ENCODE measurements at places on chromosomes 12 and 14. TPM values are rescaled to one million over a fixed set of nuclear protein-coding genes. Genes with fewer than 3 reads are reported as not detected.
A peak's percentile ranks its signal among the peaks of the same experiment; 100 is the strongest.

GRCh38 chr12:120089796-120090195 is 26.8 kb downstream of the RAB35 start:
- no peak overlapping the region for H3K4me3 ChIP-seq
- no peak for DNase-seq
- peaks cover 24% of the 10 kb centered on the region for H3K4me1 ChIP-seq
- H3K27me3 ChIP-seq, result no peaks in the 10 kb centered on the region

Gene ANKS1B
- total RNA-seq, result 14.0 TPM

Gene ANO4
- 0.63 TPM for total RNA-seq

GRCh38 chr12:3342051-3342450 is 149.0 kb upstream of the PRMT8 start:
- no peaks in the 10 kb centered on the region for H3K36me3 ChIP-seq
- no peak for DNase-seq
- H3K4me1 ChIP-seq, result no peaks in the 10 kb centered on the region
- no peaks in the 10 kb centered on the region for H3K27me3 ChIP-seq
- H3K27ac ChIP-seq, result no peak overlapping the region

- H3K36me3 ChIP-seq, result no peaks in the 10 kb centered on the region
- H3K27me3 ChIP-seq, result no peaks in the 10 kb centered on the region
- H3K4me3 ChIP-seq, result no peak overlapping the region
- H3K27ac ChIP-seq, result no peak overlapping the region
Observed at GRCh38 chr12:59491877-59492276, 104.0 kb upstream of the SLC16A7 start.

DNA sequence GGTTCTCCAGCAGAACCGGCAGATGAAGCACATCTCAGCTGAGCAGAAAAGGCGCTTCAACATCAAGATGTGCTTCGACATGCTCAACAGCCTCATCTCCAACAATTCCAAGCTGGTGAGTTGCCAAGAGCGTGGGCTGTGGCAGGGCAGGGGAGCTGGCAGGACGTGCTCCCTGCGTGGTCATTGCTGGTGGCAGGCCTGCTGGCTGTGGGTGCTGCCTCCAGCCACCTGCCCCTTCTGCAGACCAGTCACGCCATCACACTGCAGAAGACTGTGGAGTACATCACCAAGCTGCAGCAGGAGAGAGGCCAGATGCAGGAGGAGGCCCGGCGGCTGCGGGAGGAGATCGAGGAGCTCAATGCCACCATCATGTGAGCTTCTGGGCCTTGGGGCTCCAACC is 35.8 kb downstream of the IL31 start:
- H3K36me3 ChIP-seq, result peaks cover 29% of the 10 kb centered on the region
- no peak for DNase-seq
- H3K4me1 ChIP-seq, result no peaks in the 10 kb centered on the region

GRCh38 chr12:49854976-49855375 is 12.1 kb upstream of the BCDIN3D start:
- DNase-seq, result no peak
- H3K4me1 ChIP-seq, result no peaks in the 10 kb centered on the region
- H3K4me3 ChIP-seq, result no peak overlapping the region
- H3K36me3 ChIP-seq, result no peaks in the 10 kb centered on the region
- no peak overlapping the region for H3K27ac ChIP-seq
- peaks cover 5% of the 10 kb centered on the region for H3K27me3 ChIP-seq

GRCh38 chr12:47876440-47876960 is 28.3 kb downstream of the VDR start:
- no peaks in the 10 kb centered on the region for H3K36me3 ChIP-seq
- H3K4me1 ChIP-seq, result no peaks in the 10 kb centered on the region
- no peak overlapping the region for H3K27ac ChIP-seq
- no peak overlapping the region for H3K4me3 ChIP-seq

Gene DIO2
- total RNA-seq, result 5.9 TPM

Gene NPFF
- total RNA-seq, result not detected

Gene FAM90A1
- total RNA-seq, result not detected

DNA sequence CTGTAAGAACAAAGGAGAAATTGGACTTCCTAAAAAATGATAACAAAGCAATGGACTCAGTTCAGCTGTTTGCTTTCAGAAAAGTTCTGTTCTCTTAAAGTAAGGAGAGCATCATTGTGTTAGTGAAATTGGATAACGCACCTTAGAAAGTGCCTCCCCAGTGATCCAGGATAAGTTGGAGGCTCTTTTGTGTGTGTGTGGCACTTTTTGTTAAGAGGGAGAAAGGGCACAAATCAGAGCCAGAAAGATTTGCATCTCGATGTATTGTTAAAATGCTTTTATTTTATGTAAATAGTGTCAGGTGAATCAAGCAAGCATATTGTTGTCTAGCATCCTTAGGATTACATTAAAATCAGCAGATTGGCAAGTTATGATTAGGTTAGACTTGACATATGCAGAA is 2.1 kb downstream of the STK38L start:
- no peaks in the 10 kb centered on the region for H3K4me1 ChIP-seq
- H3K36me3 ChIP-seq, result no peaks in the 10 kb centered on the region
- H3K4me3 ChIP-seq, result peak overlapping the region; percentile 88
- no peaks in the 10 kb centered on the region for H3K27me3 ChIP-seq

DNA sequence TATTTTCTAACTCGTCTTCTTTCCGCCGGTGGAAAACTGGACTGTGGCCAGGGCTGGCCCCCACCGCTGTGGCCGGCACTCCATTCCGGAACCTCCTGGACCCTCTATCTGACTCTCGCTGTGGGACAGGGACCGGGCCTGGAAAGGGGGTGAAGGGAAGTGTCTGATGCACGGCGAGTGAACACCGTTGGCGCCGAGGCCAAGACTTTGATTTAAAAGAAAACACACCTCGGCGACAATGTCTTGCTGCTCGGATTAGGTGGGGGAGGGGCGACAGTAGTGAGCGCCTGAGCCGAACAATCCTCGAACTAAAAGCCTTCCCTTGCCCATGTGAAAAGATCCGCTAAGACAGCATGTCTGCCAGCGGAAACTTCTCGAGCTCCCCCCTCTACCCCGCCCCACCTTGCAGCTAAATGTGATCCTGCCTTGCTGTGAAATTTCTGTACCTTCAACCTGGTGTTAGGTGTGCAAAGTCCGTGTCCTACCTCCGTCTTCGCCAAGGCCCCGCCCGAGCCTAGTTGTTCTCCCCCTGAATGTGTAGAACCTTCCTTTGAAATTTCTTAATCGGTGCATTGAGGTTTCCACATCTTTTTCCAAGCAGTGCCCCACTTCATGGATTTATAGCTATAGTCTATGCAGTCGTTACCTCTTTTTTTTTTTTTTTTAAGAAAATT is 862 bp upstream of the HOTAIR start:
- no peaks in the 10 kb centered on the region for H3K27me3 ChIP-seq
- H3K27ac ChIP-seq, result no peak overlapping the region
- no peak for DNase-seq
- H3K4me3 ChIP-seq, result no peak overlapping the region

GRCh38 chr12:95633732-95634465 is 82.6 kb upstream of the USP44 start:
- no peak overlapping the region for H3K27ac ChIP-seq
- H3K4me3 ChIP-seq, result no peak overlapping the region
- no peaks in the 10 kb centered on the region for H3K27me3 ChIP-seq
- H3K36me3 ChIP-seq, result no peaks in the 10 kb centered on the region
- peaks cover 19% of the 10 kb centered on the region for H3K4me1 ChIP-seq

Gene CLEC4C
- total RNA-seq, result not detected

DNA sequence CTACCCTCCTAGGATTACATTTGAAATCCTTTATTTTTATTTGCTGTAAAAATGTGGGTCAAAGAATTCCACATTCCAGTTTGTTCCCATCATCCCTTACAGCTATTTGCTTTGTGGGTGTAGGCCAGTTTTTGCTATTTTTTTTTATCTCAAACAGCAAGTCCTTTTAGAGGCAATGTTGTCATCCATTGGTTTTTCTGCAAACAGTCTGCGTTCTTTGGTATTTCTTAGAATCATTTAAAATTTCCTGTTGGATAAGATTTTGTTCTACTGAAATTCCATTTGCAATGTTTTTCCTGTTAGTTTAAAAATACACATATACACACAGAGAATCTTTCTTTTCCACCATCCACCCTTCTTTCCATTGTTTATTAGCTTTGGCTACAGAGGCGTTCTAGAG is 53.3 kb upstream of the STK38L start:
- no peaks in the 10 kb centered on the region for H3K36me3 ChIP-seq
- H3K4me3 ChIP-seq, result no peak overlapping the region
- peaks cover 58% of the 10 kb centered on the region for H3K4me1 ChIP-seq
- H3K27ac ChIP-seq, result no peak overlapping the region
- no peak for DNase-seq

DNA sequence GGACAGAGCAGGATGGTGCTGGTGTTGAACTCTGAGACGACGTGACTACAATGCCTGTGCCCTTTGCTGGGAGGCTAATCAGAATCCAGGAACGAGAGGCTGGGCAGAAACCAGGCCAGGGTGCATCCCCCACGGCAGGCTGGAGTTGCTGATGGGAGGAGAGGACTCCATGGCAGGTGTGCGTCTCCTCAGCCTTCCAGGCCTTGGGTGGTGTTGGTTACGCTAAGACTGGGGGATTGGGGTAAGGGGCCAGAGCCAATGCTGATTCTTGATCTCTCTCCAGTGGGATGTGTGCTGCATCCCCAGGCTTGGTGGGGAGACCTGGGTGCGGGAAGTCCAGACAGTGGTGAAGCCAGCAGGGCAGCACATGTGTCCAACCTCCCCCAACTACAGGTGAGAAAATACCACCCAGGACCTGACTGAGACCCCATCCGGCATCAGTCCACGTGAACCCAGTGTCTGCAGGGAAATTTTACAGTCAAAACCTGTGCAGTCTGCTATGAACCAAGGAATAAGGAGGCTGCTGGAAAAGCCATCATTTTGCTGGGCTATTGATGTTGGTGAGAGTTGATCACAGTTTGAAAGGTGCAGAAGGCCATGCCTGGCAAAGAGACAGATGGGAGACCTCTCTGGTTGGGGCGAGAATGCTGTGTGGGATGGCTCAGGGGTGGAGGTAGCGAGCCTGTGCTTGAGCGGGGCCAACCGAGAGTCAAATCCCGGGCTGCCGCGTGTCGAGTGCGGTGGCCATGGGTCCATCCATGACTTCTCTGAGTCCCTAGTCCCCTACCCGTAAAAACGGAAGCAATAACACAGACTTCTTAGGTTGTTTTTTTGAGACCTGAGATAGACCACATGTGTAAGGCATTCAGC is 89.8 kb downstream of the NTF3 start:
- no peaks in the 10 kb centered on the region for H3K4me1 ChIP-seq
- no peak for DNase-seq
- no peaks in the 10 kb centered on the region for H3K36me3 ChIP-seq
- no peak overlapping the region for H3K27ac ChIP-seq

GRCh38 chr14:74763803-74764531 is 851 bp downstream of the YLPM1 start:
- H3K36me3 ChIP-seq, result no peaks in the 10 kb centered on the region
- no peak for DNase-seq
- no peaks in the 10 kb centered on the region for H3K27me3 ChIP-seq
- H3K4me1 ChIP-seq, result no peaks in the 10 kb centered on the region

- H3K27ac ChIP-seq, result no peak overlapping the region
- no peak for DNase-seq
- no peaks in the 10 kb centered on the region for H3K36me3 ChIP-seq
- peaks cover 31% of the 10 kb centered on the region for H3K4me1 ChIP-seq
- peaks cover 17% of the 10 kb centered on the region for H3K27me3 ChIP-seq
Observed at GRCh38 chr14:74243051-74243450, 3.8 kb downstream of the VSX2 start.

GRCh38 chr12:89179983-89180382 is 172.3 kb downstream of the DUSP6 start:
- H3K4me3 ChIP-seq, result no peak overlapping the region
- no peaks in the 10 kb centered on the region for H3K27me3 ChIP-seq
- H3K27ac ChIP-seq, result no peak overlapping the region
- DNase-seq, result no peak
- H3K4me1 ChIP-seq, result no peaks in the 10 kb centered on the region

Gene SERPINA10
- total RNA-seq, result not detected

Gene TBX3
- 13.5 TPM for total RNA-seq

Gene UBR7
- 20.2 TPM for total RNA-seq

DNA sequence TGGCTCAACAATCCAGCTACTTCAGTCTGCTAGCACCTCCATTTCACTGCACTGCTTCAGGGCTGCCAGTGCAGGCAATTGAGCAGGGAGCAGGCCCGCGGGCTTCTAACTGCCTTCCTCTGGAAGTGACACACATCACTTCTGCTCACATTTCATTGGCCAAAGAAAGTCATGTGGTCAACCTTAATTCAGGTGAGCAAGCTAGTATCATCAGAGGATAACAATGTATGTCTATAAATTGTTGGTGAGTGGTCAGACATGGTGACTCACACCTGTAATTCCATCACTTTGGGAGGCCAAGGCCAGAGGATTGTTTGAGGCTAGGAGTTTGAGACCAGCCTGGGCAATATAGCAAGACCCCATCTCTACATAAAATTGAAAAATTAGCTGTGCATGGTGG is 22.3 kb upstream of the CHGA start:
- no peak overlapping the region for H3K4me3 ChIP-seq
- H3K4me1 ChIP-seq, result no peaks in the 10 kb centered on the region
- no peaks in the 10 kb centered on the region for H3K36me3 ChIP-seq
- no peak for DNase-seq
- no peak overlapping the region for H3K27ac ChIP-seq
- H3K27me3 ChIP-seq, result no peaks in the 10 kb centered on the region

GRCh38 chr12:68971404-68971803 is 38.4 kb upstream of the CPM start:
- H3K4me1 ChIP-seq, result no peaks in the 10 kb centered on the region
- no peak for DNase-seq
- no peak overlapping the region for H3K27ac ChIP-seq
- H3K36me3 ChIP-seq, result no peaks in the 10 kb centered on the region
- no peaks in the 10 kb centered on the region for H3K27me3 ChIP-seq

DNA sequence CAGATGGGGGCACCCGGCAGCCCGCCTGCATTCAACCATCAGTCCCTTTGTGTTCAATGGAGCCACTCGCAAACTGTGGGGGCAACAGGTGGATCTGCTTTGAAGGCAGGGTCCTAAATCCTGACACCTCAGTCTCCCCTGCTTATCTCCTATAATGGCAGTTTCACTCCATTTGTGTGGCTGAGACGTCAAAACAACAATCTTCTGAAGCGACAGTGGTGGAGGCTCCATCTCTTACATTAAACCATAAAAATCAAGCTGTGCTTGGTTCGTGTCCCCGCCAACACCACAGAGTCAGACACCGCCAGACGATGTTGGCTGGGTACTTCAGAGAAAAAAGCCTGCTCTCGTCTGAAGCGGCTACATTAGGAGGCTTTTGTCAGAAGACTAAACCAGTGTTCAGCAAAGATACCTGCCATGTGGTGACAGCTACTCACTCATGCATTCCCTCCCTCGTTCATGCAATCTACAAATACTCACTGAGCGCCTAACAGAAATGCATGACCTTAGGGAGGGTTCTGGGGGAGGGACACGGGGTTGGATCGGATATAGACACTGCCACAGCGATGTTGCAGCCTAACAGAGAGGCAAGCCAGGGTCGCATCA is 253.9 kb downstream of the FOXN3 start:
- no peak for DNase-seq
- no peaks in the 10 kb centered on the region for H3K4me1 ChIP-seq
- no peak overlapping the region for H3K4me3 ChIP-seq
- peaks cover 40% of the 10 kb centered on the region for H3K36me3 ChIP-seq

GRCh38 chr12:113108308-113108707 is 27.3 kb downstream of the RASAL1 start:
- H3K27me3 ChIP-seq, result peaks cover 10% of the 10 kb centered on the region
- no peaks in the 10 kb centered on the region for H3K36me3 ChIP-seq
- no peak for DNase-seq
- no peak overlapping the region for H3K27ac ChIP-seq
- no peak overlapping the region for H3K4me3 ChIP-seq
- no peaks in the 10 kb centered on the region for H3K4me1 ChIP-seq

GRCh38 chr12:129213551-129213950 is 360.3 kb downstream of the GLT1D1 start:
- no peaks in the 10 kb centered on the region for H3K36me3 ChIP-seq
- H3K4me1 ChIP-seq, result no peaks in the 10 kb centered on the region
- H3K27me3 ChIP-seq, result no peaks in the 10 kb centered on the region
- no peak overlapping the region for H3K4me3 ChIP-seq
- no peak for DNase-seq

All from tibial nerve (tissue), 4 donors.